NCI-H748 treated with DMSO at 0.1 percent for 48 hours (cell line): ENCODE measurements at places on chromosomes 11 and 22.

DNA sequence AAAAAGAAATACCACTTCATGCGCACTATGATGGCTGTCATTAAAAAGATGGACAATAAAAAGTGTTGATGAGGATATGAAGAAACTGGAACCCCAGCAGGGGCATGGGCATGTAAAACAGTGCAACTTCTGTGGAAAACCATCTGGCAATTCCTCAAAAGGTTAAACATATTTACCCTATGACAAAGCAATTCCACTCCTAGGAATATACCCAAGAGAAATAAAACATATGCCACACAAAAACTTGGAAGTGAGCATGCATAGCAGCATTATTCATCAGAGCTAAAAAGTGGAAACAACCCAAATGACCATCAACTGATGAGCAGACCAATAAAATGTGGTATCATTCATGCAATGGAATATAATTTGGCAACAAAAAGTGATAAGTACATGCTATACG lies 50.1 kb downstream of the LRRC32 start:
- no peak for DNase-seq

GRCh38 chr11:95269036-95269819 lies 38.2 kb upstream of the SESN3 start:
- DNase-seq, result no peak

DNA sequence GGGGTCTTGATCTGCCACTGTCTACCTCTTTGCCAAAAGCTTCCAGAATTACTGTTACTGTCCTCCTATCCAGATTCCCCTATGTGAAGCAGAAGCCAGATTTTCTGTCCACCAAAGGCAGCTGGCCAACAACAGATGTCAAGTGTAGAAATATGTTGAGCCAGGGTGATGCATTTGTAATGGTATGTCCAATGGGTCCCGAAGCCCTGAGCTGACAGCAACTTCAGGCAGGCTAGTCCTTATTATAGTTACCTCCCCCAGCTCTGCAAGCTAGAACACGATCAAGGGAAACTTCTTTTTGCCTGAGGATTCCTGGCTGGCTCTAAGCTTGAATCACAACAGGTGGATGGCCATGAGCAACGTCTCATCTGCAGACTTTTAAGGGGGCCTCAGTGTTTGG lies 10.2 kb downstream of the PAMR1 start:
- DNase-seq, result no peak

GRCh38 chr11:77081976-77082836 lies 15.4 kb downstream of the CAPN5 start:
- DNase-seq, result no peak

DNA sequence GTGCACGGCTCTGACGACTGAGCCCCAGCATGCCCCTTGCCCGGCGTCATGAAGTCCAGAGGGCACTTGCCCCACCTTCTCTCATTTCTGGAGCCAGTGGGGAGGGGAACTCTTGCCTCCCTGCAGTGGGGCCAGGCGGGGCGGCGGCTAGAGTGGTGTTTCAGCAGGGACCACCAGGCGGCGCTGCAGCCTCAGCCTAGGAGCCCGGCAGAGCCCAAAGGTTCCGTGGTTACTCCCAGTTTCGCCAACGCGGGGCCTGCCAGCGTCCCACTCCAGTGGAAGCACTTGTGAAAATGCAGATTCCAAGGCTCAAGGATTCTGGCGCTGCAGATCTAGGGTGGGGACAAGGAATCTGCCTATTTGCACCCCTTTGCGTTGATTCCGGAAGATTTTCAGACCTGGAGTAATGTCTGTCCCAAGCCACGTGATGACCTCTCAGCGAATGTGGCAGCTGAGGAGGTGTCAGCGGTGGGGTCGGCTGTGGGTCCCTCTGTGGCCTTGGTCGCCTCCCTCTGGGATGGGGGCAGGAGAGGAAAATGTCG lies 55.7 kb downstream of the CD82 start:
- peak; percentile 34 for DNase-seq

DNA sequence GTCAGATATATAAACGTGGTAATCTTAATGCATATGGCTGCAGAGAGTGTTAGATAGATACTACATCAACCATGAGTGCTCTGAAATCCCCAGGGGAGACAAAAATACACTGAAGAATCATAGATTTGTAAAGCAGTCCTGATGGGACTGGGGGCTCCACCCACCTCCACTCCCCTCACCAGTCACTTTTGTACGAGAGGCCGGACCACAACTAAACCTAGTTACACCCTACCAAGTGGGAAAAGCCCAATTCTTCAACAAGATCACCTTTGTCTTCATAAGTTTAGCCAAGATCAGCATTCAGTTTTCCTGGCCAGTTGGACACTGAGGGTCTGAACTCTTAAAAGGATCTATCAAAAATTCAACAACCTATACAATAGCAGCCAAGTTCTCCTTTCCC lies 1.5 kb downstream of the SF1 start:
- no peak for DNase-seq

- DNase-seq, result no peak
Measured at GRCh38 chr11:69436041-69436982, 45.2 kb upstream of the LINC01488 start.

DNA sequence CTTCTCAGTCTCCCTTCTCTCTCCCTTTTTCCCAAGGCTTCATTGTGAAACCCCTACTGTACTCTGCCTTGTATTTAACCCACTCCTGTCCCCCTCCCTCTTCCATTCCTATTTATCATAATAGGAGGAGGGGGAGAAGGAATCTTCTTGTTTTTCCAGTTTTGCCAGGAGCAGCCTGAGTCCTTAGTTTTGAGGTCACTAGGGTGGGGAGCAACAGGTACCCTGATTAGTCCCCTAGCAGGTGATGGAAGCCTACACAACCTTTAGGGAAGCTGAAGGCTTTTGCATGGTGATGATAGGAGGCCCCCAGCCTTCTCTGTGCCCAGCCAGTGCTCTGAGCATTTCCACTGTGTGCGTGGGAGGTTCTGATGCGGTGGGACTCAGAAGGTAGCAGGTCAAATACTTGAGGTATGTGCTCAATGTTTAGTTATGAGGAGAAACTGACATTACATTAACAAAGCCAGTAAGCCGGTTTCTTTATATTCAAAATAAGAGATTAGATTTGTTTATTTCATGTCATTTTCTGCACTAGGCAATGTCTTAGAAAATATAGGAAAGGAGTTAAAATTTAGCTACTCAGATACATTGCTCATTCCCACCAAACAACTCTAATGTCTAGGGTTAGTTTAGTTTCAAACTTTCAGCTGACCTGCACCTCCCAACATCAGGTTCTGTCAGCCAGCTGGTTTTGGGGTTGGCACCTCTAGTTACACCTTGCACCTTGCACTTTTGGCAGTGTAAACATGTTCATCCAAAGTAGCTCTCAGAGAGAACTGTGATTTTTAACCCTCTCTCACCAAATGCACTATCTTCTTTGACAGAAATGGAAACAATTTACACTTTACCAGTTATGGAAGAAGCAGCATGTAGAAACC lies 26.0 kb downstream of the PARVA start:
- DNase-seq, result no peak
